ENCODE measurements at places on chromosomes 3 and 15. TPM values are rescaled to one million over a fixed set of nuclear protein-coding genes. Genes with fewer than 3 reads are reported as not detected.

Gene DNAJC13
- total RNA-seq: 31.0 TPM

Gene ROBO2
- total RNA-seq: 0.19 TPM

- H3K4me3 ChIP-seq: no peak overlapping the region
- no peaks in the 10 kb centered on the region for H3K4me1 ChIP-seq
- no peak overlapping the region for H3K27ac ChIP-seq
- H3K36me3 ChIP-seq: peaks cover 58% of the 10 kb centered on the region
- no peak for DNase-seq
- H3K27me3 ChIP-seq: no peaks in the 10 kb centered on the region
These were observed 45.3 kb downstream of the DNAH1 start for GRCh38 chr3:52361454-52361853.

GRCh38 chr3:117691526-117691925, 981.9 kb downstream of the TUSC7 start:
- H3K27ac ChIP-seq: no peak overlapping the region
- no peak for DNase-seq
- H3K36me3 ChIP-seq: no peaks in the 10 kb centered on the region
- H3K4me1 ChIP-seq: no peaks in the 10 kb centered on the region
- no peaks in the 10 kb centered on the region for H3K27me3 ChIP-seq
- no peak overlapping the region for H3K4me3 ChIP-seq

DNA sequence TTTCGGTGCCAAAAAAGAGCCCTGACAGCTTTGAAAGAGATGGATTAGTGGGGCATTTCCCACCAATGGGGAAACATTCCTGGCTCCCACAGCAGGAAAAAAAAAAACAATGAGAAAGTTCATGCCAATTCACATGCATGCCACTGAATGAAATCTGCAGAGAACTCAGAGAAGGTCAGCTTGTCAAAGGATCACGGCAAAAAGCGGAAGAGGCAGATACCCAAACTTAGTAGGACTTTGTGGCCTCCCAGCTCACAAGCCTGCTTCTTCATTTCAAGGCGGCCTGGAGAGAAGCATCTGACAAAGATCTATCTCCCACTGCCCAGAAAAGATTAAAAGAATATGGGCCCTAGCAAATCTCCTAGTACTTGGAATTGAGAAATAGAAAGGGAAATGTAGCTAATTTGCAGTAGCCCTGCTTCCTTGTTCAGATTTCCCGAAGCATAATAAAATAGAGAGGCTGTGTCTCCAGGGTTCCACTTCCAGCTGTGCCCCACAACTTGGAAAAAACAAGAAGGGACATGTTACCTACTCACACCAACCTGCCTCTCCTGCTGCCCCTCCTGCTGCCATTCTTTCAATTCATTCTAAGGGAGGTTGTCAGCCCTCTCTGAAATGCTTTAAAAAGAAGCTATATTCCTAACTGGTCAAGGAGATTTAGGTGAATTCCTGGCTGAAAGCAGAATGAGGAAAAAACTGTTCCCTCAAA, 170.4 kb downstream of the FHIT start:
- no peak for DNase-seq
- peaks cover 16% of the 10 kb centered on the region for H3K4me1 ChIP-seq
- no peak overlapping the region for H3K27ac ChIP-seq
- no peak overlapping the region for H3K4me3 ChIP-seq
